ENCODE measurements at places on chromosomes 3 and 15.

- DNase-seq: no peak
Measured at GRCh38 chr3:33001889-33002288, 50.4 kb downstream of the CCR4 start.

GRCh38 chr3:137958636-137959035, 51.3 kb upstream of the CLDN18 start:
- DNase-seq: no peak

DNA sequence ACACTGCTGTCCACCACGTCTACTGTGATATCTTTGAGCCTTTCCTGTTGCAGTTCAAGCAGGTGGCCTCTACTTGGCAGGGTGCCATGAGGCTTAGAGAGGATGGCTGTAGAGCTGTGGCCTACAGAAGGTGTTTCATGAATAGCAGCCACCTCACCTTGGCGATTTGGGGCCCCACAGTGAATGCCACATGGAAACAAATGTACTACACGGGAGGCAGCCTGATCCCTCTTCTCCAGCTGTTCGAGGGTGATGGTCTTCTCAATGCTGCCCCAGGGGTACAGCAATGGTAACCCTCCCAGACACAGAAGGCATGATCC, 70.7 kb downstream of the FAM43A start:
- DNase-seq: no peak

DNA sequence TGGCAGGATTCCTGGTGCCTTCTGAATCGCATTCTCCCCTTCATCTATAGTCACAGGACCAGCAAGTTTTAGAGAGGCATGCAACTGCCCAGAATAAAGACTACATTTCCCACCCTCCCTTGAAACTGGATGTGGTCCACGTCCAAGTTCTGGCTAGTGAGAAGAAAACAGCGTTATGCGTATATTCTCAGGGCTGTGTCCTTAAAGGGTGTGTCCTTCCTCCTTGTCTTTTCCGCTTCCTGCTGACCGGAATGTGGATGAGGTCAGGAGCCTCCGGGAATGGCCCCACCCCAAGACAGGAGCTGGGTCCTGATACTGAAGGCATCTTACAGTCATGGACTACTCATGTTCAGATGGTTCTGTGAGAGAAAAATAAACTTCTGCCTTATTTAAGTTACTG, 20.2 kb downstream of the CHST2 start:
- DNase-seq: no peak

- DNase-seq: no peak
Measured at GRCh38 chr3:176920766-176921160, 276.5 kb downstream of the TBL1XR1 start.

GRCh38 chr15:62068071-62068809, 1.5 kb downstream of the C2CD4A start:
- no peak for DNase-seq

GRCh38 chr3:121739902-121740301, 9.6 kb downstream of the GOLGB1 start:
- no peak for DNase-seq

DNA sequence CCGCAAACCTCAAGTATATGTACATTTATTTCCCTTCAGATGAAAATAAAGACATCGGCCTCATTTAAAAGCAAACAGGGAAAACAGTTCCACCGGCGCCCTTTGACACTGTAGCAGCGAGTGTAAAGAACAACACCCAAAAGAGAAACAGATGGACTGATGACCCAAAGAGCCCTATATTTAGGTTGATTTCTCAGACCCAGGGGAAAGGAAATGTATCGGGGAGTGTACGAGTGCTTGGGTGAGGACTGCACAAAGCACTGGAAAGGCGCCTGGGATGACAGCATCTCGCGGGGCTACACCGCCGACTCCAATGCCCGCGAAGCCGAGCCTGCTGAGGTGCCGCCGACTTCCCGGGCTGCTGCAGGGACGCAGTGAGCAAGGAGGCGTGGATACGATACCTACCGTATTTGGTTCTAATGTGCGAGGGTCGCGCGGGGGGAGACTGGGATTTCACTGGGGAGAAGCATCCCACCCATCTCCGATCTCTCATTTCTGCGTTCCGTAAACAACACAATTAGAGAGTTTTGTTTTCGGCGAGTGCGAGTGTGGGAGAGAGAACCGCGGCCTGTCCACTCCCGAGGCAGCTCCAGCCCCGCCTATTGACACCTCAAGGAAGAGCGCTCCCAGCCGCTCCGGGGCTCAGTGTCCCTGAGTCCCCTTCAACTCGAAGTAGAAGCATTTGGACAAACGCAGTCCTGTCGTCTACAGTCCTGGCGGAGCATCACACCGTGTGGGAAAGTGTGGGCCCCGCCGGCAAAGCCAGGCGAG, 2.0 kb downstream of the MECOM start:
- DNase-seq: no peak

DNA sequence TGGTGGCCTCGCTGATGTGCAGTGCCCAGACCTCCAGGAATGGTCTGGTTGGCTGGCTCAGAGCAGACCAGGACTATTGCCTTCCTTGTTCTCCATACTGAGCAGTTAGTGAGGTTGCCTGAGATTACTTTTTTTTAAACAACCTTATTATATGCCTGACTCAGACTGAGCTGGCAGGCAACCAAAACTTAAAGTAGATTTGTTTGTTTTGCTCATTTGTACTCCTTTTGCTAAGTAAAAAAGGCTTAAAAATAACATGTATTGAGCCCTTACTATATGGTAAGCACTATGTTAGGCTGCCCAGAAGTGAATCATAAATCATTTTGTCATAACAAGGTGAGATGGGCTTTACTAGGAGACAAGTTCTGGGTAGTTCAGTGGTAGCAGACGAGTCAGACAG, 92.4 kb downstream of the GHSR start:
- DNase-seq: no peak

DNA sequence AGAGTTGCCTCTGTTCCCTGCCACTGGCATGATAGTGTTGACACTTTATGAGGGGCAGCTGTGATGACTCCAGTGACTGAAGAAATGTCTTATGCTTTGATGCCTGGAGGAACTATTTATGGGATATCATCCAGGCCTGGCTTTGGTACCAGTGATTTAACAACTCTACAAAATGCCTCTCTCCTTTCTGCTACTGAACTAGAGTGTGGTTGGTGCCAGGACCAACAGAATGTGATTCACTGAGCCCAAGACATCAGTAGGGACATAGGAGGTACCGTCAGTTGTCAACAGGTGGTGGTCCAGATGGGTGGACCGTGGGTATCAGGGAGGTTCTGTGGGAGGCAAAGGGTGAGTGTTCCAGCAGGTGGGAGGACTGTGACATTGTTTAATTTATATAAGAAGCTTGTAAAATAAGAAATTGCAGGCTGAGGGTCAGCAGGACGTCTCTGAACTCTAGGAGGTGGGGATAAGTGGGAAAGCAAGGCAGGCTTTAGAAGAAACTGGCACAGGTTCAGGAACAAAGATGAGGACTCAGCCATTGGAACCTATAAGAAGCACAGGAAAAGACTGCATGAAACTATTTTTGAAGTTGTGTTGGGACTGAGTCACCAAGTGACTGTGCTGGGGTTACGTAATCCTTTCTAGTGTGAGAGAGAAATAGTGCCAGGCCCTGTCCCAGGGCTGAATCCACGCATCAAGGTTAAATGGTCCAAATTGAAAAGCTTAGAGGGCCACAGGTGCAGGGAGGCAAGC, 28.5 kb upstream of the SLC7A14 start:
- no peak for DNase-seq

DNA sequence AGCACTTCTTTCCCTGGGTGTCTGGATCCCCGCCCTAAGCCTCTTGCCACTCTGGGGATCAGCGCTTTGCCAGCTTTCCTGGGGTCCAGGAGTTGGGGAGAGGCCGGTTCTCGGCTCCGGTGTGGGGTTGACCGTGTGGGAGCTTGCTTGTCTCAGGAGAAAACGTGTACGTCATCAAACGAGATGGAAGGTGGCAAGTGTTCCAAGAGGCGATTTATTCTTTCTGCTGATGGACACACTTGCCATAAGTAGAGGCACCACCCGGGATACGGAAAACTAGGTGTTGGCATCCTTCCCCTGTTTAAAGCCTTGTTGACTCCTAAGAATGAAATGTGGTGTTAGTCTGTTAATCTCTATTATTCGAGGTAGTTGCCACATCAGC, 295 bp downstream of the ZWILCH start:
- DNase-seq: no peak

- no peak for DNase-seq
Measured at GRCh38 chr3:72690629-72691028, 157.6 kb downstream of the SHQ1 start.

GRCh38 chr15:88776646-88777045, 26.6 kb upstream of the ACAN start:
- DNase-seq: no peak

DNA sequence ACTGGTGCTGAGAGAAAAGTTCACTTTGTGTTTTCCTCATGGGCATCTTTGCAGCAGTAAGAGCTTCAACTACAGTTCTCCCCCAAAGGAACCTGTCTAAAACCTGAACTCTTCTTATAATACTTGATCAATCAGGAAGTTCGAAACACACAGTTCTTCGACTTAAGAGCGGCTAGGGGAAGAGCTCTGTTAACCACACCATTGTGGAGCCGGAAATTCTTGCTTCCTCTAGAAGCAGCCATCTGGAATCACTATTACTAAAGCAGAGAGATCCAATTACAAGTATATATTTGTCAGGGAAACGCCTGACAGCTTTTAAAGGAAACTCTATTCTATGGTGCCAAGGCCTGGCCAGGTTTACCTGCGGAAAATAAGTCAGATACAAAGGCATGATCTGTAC, 337.3 kb upstream of the CBLB start:
- no peak for DNase-seq

DNA sequence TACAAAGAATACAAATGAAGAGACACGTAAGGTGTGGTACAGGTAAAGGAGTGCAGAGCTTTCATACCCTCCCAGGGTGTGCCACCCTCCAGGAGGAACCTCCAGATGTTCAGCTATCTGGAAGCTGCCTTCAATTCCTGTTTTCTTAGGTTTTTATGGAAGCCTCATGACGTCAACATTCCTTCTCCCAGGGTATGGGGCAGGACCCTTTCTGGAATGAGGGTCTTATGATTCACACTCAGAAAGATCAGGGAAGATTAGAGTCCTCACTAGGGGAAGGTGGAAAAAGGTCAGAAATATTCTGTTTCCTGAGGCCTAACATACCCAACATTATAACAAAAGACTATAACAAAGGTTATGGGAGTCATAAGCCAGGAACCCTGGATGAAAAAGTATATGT, 99.8 kb upstream of the PLCL2 start:
- DNase-seq: no peak

DNA sequence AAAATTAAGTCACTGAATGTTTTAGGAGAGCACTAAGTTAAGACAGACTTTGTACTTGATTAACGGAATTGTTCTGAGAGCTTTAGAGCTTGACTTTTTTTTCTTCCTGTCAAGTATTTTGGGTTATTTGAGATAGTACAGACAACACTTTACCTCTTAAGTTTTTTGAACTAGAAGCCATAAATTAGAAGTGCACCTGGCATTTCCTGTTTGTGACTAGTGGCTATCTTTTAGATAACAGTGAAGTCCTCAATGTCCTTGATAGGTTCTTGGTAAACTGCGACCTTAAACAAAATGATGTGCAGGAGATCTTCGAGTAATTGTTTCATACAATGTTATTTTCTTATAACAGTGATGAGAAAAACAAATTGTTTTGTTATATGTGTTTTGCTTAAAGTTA, 213.9 kb downstream of the TP63 start:
- no peak for DNase-seq

GRCh38 chr3:39108200-39108710, 775 bp downstream of the TTC21A start:
- no peak for DNase-seq

- DNase-seq: no peak
Measured at GRCh38 chr15:101560722-101561583, 71.4 kb upstream of the PCSK6 start.

DNA sequence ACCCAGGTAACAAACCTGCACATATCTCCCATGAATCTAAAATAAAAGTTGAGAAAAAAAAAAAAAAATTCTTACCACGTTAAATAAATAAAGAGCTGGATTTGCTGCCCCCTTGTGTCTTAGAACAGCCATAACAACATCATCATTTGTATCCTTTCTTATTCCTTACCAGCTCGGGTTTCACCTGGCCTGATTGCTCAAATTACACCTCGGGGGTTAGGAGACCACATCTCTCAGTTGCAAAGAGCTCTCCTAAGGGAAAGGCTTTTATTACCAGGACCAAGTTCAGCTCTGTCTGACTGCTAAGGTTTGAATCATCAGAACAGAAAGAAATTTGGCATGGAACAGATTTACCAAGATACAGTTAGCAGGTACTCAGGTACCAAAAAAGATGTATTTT, 25.8 kb upstream of the RPL39L start:
- DNase-seq: no peak

- no peak for DNase-seq
Measured at GRCh38 chr3:114186501-114186900, 7.6 kb upstream of the DRD3 start.

- no peak for DNase-seq
Measured at GRCh38 chr3:186879781-186880180, 37.3 kb downstream of the ADIPOQ start.

GRCh38 chr3:161263057-161263456, 41.9 kb downstream of the NMD3 start:
- no peak for DNase-seq

DNA sequence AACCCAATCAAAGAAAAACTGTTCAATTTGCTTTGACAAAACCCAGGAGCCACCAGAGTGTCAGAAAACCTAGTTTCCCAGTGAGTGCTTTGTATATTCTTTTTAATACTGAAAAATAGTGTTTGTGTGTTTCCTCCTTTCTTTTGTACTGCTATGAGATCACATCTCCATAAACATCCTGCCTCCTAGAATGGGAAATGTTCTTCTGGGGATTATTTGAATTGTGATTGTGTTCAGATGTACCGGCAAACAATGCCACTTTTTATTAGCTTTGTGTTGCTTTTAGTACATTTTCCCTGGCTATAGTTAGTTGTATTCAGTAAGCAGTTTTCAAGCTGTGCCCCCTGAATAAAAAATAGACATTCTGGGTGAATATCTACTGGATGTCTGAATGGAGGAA, 148.0 kb upstream of the NR2E3 start:
- no peak for DNase-seq

DNA sequence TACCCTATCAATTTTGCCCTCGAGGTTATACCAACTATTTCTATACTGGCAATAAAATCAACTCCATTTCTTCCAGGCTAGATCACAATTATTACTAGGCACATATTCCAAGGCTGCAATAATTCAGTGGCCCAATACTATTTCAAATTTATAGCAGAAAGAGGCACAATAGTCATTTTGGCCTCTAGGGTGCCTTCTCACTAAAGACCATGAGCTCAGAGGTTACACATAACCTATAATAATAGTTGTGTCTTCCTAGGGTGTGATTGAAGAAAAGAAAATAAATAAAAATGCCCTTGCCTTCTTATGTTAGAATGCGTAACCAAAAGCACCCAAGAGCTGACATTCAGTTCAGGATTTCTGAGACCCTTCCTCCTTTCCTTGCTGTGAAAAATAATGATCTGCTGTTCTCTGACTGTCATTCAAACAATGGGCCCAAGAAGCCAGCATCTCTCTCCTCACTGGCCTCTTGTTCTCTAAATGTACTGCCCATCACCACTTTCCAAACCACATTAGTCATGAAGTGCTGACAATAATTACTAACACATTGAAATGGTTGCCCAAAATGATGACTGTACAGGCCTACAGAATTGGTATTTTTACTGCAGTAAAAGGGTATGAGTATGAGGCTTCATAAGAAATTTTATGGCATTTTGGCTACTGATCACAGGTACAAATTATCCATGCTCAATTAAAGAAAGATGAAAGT, 244.8 kb downstream of the LRRN1 start:
- DNase-seq: no peak

Measured in esophagus squamous epithelium (tissue), 5 donors.